Activated T-cell treated with anti-CD3 and anti-CD28 coated beads, Interleukin-2, amount 50 U/mL, for 72 hours (primary cell): ENCODE measurements at places on chromosomes 5 and 9.

DNA sequence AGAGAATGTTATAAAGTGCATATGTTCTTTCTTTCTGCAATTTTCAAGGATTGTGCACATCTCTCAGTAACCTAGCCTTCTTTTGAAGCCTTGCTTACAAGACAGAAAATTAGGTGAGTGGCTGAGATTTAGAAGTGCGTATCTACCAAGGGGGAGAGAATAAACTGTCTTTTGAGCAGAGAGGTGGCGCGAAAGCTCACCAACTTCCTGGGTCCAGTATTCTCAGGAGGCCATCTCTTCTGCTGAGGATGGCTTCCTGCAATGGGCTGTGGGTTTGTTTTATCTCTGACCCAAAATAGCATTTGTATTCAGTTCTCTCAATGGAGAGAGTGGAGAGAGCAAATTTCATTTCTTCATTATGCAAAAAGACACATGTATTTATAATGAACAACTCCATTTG is 75.4 kb upstream of the RPS23 start:
- no peak overlapping the region for H3K4me3 ChIP-seq
- H3K4me1 ChIP-seq: peaks cover 43% of the 10 kb centered on the region
- no peak overlapping the region for H3K27ac ChIP-seq
- H3K27me3 ChIP-seq: no peaks in the 10 kb centered on the region
- no peak for DNase-seq

- no peaks in the 10 kb centered on the region for H3K27me3 ChIP-seq
- H3K4me1 ChIP-seq: peaks cover 22% of the 10 kb centered on the region
- H3K4me3 ChIP-seq: no peak overlapping the region
These were observed 179.1 kb upstream of the GNA14 start for GRCh38 chr9:77827104-77827784.

- no peaks in the 10 kb centered on the region for H3K36me3 ChIP-seq
- no peak overlapping the region for H3K4me3 ChIP-seq
- H3K27me3 ChIP-seq: no peaks in the 10 kb centered on the region
These were observed 9.4 kb upstream of the SPATA31D1 start for GRCh38 chr9:81979196-81979595.

GRCh38 chr5:45205403-45205961 is 396.7 kb downstream of the MRPS30 start:
- H3K36me3 ChIP-seq: peaks cover 1% of the 10 kb centered on the region
- no peak overlapping the region for H3K27ac ChIP-seq
- H3K27me3 ChIP-seq: no peaks in the 10 kb centered on the region
- H3K4me1 ChIP-seq: no peaks in the 10 kb centered on the region
- no peak for DNase-seq
